ELF-1 (cell line): ENCODE measurements at places on chromosomes 13 and 19.

- no peak for DNase-seq
These were observed 223.7 kb downstream of the TBC1D4 start for GRCh38 chr13:75258159-75258782.

- DNase-seq = no peak
These were observed 246.2 kb upstream of the SLC10A2 start for GRCh38 chr13:103312467-103312866.

DNA sequence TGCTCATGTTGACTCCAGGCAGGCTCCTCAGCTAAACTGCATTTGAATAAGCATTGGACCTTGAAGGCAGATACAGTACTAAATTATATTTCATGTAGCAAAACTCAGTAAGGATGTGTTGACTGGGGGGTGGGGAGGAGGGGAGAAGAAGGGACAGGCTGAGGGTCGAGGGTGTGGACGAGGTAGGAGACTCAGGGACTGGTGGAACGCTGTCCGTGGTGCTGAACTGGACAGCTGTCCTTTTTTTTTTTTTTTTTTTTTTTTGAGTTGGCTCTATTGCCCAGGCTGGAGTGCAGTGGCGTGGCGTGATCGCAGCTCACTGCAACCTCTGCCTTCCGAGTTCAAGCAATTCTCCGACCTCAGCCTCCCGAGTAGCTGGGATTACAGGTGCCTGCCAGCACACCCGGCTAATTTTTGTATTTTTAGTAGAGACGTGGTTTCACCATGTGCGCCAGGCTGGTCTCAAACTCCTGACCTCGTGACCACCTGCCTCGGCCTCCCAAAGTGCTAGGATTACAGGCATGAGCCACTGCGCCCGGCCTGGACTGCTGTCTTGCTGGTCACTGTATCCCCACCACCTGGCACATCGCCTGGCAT lies 33.2 kb upstream of the CASP14 start:
- peak; percentile 45 for DNase-seq

DNA sequence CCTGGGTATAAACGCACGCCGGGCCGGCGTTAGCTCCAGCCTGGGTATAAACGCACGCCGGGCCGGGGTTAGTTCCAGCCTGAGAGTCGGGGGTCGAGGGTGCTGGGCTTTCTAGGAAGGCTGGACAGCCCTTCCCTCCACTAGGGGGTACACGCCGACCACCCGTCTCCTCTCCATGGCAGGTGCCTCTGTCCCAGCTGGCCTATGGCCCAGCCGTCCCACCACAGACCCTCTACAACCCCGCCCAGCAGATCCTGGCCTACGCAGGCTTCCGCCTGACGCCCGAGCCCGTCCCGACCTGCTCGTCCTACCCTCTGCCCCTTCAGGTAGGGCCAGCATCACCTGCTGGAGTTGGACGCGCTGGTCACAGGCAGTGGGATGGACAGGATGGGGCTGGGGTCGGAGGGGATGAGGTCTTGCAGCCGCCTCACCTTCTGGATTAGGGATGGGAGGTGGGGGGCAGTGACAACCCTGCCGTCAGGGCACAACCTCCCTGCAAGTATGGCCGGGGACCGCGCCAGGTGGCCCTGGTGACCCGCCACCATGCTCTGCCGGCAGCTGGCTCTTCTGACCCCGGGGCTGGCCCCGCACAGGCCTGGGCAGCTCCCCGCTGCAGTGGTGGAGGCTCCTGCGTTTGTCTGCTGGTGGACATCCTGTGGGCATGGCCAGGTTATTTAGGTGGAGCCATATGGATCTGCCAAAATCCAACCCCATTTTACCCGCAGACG lies 45.8 kb downstream of the TMEM255B start:
- no peak for DNase-seq
